ENCODE measurements at places on chromosomes 16 and 17.

DNA sequence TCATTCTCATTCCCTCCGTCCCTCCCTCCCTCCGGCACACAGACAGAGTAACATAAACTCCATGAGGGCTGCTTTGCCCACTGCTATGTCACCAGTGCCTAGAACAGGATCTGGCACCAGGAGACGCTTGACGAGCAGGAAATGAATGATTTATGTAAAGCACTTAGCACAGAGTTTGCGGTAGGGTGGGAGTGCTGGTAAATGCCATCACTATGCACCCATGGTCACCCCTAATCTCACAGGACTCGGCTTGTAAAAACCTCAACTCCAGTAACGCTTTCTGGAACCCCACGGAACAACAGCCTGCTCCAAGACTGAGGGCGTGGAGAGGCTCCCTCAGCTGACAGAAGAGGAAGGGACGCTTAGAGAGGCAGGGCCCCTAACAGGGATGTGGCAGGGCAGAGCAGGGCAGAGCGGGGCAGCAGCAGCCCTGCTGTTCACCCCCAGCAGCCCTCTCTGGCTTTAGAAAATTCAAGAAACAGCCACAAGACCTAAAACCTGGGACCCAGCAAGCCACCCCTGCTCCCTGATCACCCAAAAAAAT lies 156.9 kb downstream of the C16orf78 start:
- DNase-seq = no peak

DNA sequence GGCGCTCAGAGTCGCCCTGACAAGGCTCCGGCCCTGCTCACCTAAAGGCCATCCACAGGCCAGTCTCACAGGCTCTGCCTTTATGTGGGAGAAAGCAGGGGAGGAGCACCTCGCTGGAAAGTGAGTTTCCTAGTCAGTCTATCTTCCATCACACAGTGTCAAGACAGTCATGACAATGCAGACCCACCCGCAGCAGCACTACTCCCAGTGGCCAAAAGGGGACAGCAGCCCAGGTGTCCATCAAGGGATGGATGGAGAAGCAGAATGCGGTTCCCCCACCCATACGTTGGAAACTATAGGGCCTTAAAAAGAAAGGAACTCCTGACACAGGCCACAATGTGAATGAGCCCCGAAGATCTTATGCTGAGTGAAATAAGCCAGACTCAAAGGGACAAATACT lies 226.8 kb downstream of the ENGASE start:
- no peak for DNase-seq

GRCh38 chr16:27759301-27759871 lies 209.4 kb downstream of the KATNIP start:
- no peak for DNase-seq

- no peak for DNase-seq
Observed at GRCh38 chr17:2385240-2386210, 15.3 kb downstream of the MNT start.

- DNase-seq = no peak
Observed at GRCh38 chr17:15269780-15270089, 4.6 kb upstream of the PMP22 start.

GRCh38 chr17:57405491-57406072 lies 149.3 kb downstream of the MSI2 start:
- DNase-seq = no peak

GRCh38 chr17:73720187-73720834 lies 76.1 kb upstream of the SDK2 start:
- no peak for DNase-seq

- no peak for DNase-seq
Observed at GRCh38 chr17:34378664-34379101, 15.7 kb upstream of the CCL1 start.

DNA sequence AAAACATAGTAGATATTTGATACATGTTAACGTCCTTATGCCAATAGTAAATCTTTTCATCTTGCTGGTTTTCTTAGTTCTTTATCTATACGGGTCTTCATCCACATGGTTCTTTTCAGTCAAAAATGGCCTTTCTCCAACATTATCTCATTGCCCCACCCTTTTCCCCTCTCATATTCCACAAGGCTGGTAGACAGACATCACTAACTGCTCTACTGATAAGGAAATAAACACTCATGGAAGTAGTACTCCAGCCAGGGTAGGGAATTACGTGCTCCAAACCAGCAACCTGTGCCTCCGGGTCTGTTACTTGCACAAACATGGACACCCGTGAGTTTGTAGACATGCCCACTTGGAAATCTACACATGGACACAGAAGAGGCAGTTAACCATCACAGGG lies 141.4 kb downstream of the XYLT1 start:
- DNase-seq = no peak

DNA sequence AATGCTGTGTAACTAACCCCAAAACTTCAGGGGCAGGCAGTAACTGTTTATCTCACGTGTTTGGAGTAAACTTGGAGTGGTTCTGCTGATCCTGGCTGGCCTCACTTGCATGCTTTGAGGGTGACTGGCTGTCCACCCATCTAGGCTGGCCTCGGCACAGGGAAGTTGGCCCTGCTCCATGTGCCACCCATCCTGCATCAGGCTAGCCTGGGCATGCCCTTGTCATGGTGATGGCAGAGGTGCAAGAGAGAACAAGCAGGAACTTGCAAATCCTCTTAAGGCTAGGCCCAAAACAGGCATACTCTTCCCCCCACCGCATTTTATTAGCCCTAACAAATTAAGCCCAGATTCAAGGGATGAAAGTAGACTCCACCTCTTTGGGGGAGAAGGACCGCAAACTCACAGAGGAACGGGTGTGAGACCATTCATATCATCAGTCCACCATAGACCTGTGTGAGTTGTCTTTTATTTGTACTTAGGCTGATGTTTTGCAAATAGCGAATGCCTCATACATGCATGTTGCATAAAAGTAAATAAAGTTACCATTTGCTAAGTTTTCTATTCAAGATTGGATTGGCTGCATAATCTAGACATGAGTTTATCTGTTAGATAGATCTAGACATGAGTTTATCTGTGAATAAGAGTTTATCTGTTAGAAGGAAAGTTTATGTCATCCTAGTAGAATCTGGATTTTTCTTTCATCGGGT lies 221.0 kb downstream of the CCDC182 start:
- no peak for DNase-seq

DNA sequence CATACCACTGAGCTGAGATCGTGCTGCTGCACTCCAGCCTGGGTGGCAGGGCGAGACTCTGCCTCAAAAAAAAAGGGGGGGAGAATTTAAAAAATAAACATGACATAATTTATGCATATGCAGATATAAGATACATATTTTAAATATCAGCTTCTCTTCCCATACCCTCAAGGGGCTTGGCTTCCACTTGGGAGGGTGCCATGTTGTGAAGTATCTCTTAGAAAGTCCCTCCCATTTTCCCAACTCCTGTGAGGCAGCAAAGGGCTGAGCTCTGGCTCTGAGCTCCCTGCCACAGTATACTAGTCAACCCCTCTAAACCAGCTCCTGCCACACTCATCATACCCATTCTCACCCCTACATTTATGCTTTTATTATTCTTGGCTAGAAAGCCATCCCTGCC lies 39.4 kb downstream of the MYH11 start:
- no peak for DNase-seq

DNA sequence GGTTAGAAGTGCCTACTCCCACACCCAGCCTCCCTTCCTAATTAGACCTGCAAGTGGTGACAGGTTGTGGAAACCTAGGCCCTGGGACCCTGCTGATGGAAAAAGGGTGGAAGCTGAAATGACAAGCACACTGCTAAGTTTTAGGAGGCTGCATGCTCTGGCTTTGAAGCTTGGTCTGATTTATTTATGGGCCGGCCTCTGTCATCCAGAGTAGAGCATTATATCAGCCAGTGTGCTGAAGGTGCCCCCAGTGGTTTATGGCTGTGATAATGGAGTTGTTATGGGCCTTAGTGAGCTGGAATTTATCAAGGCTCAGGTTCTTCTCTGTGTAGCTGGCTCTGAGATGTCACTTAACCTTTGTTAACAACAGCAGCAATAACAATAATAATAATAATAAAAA lies 142.6 kb downstream of the UTP18 start:
- no peak for DNase-seq

DNA sequence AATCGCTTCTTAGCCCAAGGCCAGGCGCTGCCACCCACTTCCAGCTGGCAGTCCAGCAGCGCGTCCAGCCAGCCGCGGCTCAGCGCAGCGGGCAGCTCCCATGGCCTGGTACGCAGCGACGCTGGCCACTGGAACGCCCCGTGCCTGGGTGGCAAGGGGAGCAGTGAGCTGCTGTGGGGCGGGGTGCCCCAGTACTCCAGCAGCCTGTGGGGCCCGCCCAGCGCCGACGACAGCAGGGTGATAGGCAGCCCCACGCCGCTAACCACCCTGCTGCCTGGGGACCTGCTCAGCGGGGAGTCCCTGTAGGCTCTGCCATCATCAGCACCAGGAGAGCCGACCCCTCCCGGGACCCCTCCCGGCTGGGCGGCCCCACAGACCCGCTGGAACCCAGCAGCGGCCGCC lies 24.0 kb downstream of the TMC6 start:
- DNase-seq = no peak

DNA sequence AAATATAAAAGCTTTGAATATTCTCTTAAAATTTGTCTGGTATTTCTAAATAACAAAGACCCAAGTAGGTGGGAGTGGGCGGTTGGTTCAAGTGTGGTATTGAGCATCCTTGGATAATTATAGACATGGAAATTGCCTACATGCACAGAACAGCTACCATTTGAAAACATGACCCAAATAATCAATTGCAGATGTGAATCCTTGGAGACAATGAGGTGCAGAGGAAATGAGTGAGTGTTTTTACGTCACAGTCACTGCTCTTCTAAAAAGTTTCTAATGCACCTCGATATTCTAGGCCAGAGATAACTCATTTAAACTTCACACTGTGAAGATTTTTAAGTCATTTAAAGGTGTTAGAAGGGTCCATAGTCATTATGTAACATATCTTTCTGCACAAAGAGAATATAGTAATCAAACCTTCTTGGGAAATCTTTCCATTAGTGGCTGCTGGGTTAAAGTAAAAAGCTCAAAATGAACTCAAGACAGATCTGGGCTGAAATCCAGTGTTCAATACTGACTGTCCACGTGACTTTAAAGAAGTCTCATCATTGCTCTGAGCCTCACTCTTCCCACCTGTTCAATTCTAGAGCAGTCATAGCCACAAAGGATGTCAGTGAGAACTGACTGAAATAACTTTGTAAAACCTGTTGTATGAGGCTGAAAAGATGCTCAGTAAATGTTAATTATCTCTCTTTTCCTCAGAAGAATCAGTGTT lies 144.5 kb downstream of the CDH11 start:
- DNase-seq = no peak

GRCh38 chr16:11232852-11233726 lies 22.9 kb downstream of the SOCS1 start:
- DNase-seq = no peak

DNA sequence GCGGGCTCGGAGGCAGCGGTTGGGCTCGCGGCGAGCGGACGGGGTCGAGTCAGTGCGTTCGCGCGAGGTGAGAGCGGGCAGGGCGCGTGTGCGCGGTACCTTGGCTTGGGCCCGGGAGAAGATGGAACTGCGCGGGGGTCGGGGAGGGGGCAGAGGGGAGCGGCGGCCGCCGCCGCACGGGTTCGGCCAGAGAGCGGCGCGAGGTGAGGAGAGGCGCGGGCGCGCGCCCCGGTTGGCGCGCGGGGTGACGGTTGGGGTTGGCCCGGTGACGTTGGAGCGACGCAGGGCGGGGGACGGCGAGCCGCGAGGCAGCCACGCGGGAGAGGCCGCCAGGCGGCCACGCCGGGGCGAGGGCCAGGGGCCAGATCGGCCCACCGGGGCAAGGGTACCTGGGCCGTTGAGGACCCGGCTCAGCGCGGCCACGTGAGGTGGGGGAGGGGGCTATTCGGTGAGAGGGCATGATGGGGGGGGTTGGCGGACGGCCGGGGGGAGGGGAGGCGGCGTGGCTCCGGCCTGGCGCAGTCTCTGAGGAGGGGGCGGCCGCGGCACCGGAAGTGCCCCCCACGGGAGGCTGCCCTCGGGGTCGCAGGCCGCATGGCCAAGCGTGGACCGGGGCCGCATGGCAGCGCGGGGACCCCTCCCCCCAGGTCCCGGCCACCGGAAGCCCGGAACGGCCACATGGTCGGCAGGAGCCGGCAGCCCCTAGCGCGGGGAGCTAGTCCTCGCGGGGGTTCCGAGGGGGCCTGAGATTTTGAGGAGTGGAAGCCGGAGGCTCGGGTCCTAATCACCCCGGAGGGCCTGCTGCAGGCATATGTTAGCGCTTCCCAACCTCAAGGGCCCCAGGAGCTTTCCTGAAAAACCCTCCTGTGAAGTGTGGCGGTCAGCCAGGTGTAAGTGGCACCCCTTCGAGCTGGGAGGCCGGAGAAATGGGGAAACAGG lies 527 bp downstream of the EIF5A start:
- DNase-seq = no peak

- no peak for DNase-seq
Observed at GRCh38 chr17:9969301-9969935, 64.3 kb upstream of the RCVRN start.

- no peak for DNase-seq
Observed at GRCh38 chr16:31508706-31509195, 560 bp upstream of the RUSF1 start.

DNA sequence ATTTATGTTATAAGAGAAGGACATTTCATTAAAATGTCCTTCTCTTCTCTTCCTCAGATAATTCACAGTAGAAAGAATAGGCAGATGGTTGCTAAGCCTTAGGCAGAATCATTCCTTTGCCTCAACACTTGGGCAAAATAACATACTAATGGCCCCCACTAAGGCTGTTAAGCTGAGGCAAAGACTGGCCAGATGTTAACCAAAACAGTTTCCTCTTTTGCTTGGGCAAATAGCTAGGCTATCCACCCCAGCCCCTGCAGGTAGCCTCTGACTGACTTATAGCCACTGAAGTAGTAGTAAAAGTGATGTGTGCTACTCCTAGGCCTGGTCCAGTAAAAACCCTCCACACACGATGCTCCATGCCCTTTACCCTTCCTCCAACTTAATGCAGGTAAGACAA lies 55.2 kb downstream of the SPAG9 start:
- DNase-seq = no peak

DNA sequence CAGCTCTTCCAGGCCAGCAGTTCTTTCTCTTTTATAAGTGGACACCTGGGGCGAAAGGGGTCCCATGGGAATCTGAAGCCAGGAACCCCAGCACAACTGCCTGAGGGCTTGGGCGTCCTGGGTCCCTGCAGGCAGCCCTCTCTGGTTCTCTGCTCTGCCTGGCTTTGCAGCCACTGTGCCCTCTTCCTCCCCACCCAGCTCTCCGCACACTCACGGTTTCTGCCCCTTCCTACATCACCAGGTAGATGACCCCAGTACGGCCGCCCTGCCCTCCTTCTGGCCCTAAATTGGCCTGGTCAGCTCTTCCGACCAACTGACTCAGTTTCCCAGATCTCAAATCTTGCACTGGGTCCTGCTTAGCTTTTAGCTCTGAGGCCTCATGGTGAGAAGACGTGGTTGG lies 225.3 kb downstream of the KATNIP start:
- no peak for DNase-seq

DNA sequence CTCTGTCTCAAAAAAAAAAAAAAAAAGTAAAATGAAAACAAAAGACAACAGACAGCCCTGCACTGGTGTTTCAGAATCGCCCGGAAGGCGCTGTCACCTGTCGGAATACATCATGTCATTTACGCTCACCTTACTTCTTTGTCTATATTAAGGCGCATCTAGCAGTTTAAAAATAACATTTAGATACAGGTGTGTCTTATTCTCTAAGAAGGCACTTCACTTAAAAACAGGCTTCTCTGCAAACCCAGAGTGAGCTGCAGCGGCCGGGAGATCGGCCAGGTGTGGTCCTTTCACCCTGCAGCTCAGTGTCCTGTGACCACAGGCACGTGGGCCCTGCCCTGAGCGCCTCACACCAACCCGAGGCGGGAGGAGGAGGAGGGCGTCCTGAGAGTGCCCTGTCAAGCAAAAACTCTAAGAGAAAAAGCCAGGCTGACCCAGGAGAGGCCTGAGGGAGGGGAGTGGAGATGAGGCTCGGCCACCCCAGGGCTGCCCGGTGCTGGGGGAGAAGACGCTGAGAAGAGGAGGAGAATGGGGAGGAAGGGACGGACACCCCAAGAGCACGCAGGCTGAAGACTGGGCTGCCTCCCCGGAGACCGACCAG lies 3.3 kb upstream of the LMF1 start:
- DNase-seq = no peak
